Tracheal epithelial cell (primary cell): ENCODE measurements at places on chromosomes 13 and 19. TPM values are rescaled to one million over a fixed set of nuclear protein-coding genes. Genes with fewer than 3 reads are reported as not detected.

The CEACAM8 gene
- not detected in 2 replicates for total RNA-seq

The ZNF264 gene
- total RNA-seq, result 46.5 and 70.4 TPM in 2 replicates

The ZNF723 gene
- total RNA-seq, result not detected in 2 replicates

The CPB2 gene
- total RNA-seq, result under 0.01 TPM in 1 of 2 replicates, not detected in the other

The SLC17A7 gene
- total RNA-seq, result not detected in 2 replicates

The ATXN8OS gene
- not detected in 2 replicates for total RNA-seq

The RNF113B gene
- total RNA-seq, result not detected in 2 replicates

The KLK2 gene
- not detected in 2 replicates for total RNA-seq

The GRIN2D gene
- total RNA-seq, result under 0.01 and 0.24 TPM in 2 replicates

The TUBA3C gene
- total RNA-seq, result not detected in 2 replicates

The ZIC5 gene
- total RNA-seq, result not detected in 2 replicates

The CYP2A6 gene
- not detected in 2 replicates for total RNA-seq

The TYROBP gene
- not detected in 2 replicates for total RNA-seq

The CAPS gene
- 6.5 and 8.5 TPM in 2 replicates for total RNA-seq

The MISP gene
- total RNA-seq, result 76.4 and 100 TPM in 2 replicates

The CALR3 gene
- total RNA-seq, result 0.64 TPM in 1 of 2 replicates, not detected in the other

The PRX gene
- 1.9 and 4.5 TPM in 2 replicates for total RNA-seq

The DIAPH3 gene
- total RNA-seq, result 1.3 and 4.3 TPM in 2 replicates

The SLAIN1 gene
- 0.21 and 2.9 TPM in 2 replicates for total RNA-seq
